ENCODE measurements at places on chromosomes 1 and 21. TPM values are rescaled to one million over a fixed set of nuclear protein-coding genes. Genes with fewer than 3 reads are reported as not detected.
A peak's percentile ranks its signal among the peaks of the same experiment; 100 is the strongest.

DNA sequence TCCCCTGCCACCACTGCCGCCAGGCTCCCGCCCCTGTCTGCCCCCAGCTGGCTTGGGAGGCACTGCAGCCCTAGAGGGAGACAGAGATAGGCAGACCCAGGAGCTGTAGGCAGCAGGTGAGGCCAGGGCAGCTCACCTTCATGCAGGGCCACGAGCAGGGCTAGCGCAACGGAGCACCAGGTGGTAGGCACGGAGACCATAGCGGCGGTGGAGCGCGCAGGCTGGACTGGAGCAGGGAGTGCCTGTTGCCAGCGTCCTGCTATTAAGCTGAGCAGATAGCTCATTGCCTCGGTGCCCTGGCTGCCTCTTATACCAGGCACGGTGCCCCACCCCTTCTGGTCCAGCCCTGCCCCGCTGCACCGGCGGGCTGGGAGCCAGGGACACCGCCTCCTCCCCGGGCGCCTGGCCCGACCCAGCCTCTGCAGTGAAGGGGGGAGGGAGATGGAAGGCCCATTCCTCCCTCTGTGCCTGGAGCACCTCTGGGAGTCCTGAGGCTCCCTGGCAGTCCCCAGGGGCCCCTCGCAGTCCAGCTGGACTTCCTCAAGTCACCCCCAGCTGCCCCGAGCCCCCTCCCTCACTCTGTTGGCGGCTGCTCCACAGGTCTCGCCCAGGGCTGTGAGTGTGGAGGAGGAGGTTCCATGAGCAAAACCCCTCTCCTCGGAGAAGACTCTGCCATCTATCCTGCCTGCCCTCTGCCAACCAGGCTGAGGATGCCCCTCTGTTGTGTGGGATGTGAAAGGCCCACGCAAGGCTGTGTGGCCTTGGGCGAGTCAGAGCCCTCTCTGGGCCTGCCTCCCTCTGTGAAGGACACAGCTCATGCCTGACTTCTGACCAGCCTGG, at the start of gene EDN2:
Gene EDN2, minus strand, starts transcription at position 282 of the 840 bp plus-strand sequence. Its CDS starts 82 bp downstream, at position 200.
- no peaks in the 10 kb centered on the region for H3K27me3 ChIP-seq
- no peaks in the 10 kb centered on the region for H3K36me3 ChIP-seq
- peak within 1 kb of the TSS; percentile 88 for H3K27ac ChIP-seq
- H3K4me1 ChIP-seq: peaks cover 45% of the 10 kb centered on the region
- DNase-seq: no peak
- H3K4me3 ChIP-seq: peak within 1 kb of the TSS; percentile 41

- H3K36me3 ChIP-seq: peaks cover 9% of the 10 kb centered on the region
- no peak for DNase-seq
- H3K27me3 ChIP-seq: no peaks in the 10 kb centered on the region
- no peak overlapping the region for H3K4me3 ChIP-seq
Measured at GRCh38 chr1:223737342-223737741, 25.0 kb downstream of the CAPN2 start.

GRCh38 chr1:101444381-101444780, 207.6 kb downstream of the S1PR1 start:
- no peak for DNase-seq
- no peak overlapping the region for H3K4me3 ChIP-seq
- H3K27ac ChIP-seq: no peak overlapping the region
- no peaks in the 10 kb centered on the region for H3K36me3 ChIP-seq
- peaks cover under 1% of the 10 kb centered on the region for H3K27me3 ChIP-seq
- peaks cover 4% of the 10 kb centered on the region for H3K4me1 ChIP-seq

DNA sequence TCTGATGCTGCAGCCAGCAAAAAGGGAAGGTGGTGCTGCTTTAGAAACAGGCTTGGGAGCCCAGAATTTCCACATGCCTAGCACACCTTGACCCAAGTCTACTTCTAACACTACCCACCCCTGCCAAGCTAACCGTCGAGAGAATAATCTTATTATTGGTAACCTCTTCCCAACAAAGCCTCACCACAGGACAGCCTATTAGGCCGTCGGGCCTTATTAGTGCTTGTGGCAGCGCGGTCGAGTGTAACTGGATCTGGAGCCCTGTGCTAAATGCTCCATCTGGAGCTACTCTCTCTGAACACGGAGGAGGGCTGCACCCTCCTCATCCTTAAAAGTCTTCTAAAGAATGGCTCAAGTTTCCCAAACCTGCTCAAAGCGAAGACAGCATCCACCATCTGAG, 165.5 kb upstream of the NFIA start:
- H3K4me1 ChIP-seq: peaks cover 44% of the 10 kb centered on the region
- peaks cover 5% of the 10 kb centered on the region for H3K27me3 ChIP-seq
- H3K27ac ChIP-seq: no peak overlapping the region
- H3K36me3 ChIP-seq: peaks cover 3% of the 10 kb centered on the region
- DNase-seq: no peak
- no peak overlapping the region for H3K4me3 ChIP-seq

- peaks cover 50% of the 10 kb centered on the region for H3K27me3 ChIP-seq
- peaks cover 6% of the 10 kb centered on the region for H3K4me1 ChIP-seq
- H3K27ac ChIP-seq: no peak overlapping the region
- H3K4me3 ChIP-seq: no peak overlapping the region
- H3K36me3 ChIP-seq: no peaks in the 10 kb centered on the region
Measured at GRCh38 chr1:23899070-23899469, 14.1 kb downstream of the CNR2 start.

Gene PTGFR
- total RNA-seq: 0.36 TPM

DNA sequence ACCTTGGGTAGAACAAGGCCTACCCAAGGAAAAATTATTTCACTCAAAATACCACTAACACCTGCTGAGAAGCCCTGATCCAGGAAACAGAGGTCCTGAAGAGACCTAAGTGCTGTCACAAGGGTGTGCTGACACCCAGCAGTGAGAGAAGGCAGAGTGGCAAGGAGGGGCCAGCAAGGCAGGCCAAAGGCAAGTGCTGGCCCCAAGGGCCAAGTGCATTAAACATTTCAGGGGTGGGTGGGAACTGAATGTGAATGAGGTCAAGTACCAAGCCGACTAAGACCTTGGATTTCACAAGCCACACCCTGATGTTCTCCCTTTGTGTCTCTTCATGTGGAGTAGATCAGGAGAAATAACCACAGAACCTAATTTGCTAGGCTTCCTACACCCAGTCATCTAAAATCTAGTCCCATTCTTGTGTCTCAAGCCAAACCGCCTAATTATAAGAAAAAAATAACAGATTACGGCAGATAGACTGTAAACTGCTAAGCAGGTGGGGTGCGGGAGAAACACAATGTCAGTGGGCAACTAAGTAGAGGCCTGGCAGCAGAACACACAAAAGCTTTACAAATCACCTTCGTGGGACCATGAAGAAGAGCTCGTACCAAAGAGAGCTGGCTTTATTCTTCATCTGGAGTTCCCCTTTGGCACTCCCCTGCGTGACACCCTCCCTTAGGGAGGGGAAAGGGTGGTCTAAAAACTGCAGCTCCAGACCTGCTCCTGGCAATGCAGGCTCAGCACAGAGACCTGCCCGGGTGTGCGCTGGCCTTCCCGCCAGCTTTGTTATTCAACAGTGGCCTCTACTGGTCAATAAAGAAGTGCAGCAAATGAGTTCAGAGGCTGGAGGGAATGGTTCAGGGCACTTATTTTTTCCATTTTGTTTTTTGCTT, 8.7 kb downstream of the UBE2G2 start:
- peaks cover 10% of the 10 kb centered on the region for H3K4me1 ChIP-seq
- H3K27ac ChIP-seq: peak overlapping the region; percentile 24
- H3K27me3 ChIP-seq: no peaks in the 10 kb centered on the region
- peak overlapping the region; percentile 4 for H3K4me3 ChIP-seq
- peaks cover 29% of the 10 kb centered on the region for H3K36me3 ChIP-seq

Gene HES5
- total RNA-seq: 5.1 TPM

Gene F3
- total RNA-seq: 102 TPM

Gene PROK1
- 0.29 TPM for total RNA-seq

DNA sequence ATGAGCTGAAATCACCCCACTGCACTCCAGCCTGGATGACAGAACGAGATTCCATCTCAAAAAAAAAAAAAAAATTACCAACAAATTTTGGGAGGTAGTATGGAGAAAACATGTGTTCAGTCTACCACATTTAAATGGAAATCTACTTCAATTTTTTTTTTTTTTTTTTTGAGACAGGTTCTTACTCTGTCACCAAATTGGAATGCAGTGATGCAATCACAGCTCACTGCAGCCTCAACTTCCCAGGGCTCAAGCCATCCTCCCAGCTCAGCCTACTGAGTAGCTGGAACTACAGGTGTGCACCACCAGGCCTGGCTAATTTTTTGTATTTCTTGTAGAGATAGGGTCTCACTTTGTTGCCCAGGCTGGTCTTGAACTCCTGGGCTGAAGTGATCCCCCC, 82.1 kb downstream of the GFI1 start:
- no peaks in the 10 kb centered on the region for H3K4me1 ChIP-seq
- H3K36me3 ChIP-seq: peaks cover 4% of the 10 kb centered on the region
- no peak for DNase-seq
- no peaks in the 10 kb centered on the region for H3K27me3 ChIP-seq
- no peak overlapping the region for H3K4me3 ChIP-seq
- no peak overlapping the region for H3K27ac ChIP-seq

- peaks cover 35% of the 10 kb centered on the region for H3K36me3 ChIP-seq
- peaks cover 50% of the 10 kb centered on the region for H3K4me1 ChIP-seq
- peak overlapping the region; percentile 59 for H3K4me3 ChIP-seq
- no peak for DNase-seq
- peaks cover 6% of the 10 kb centered on the region for H3K27me3 ChIP-seq
Measured at GRCh38 chr1:208060215-208060869, 149.4 kb upstream of the CD34 start.

GRCh38 chr1:115283681-115284146, 54.3 kb downstream of the NGF start:
- no peak for DNase-seq
- H3K36me3 ChIP-seq: no peaks in the 10 kb centered on the region
- peaks cover 31% of the 10 kb centered on the region for H3K4me1 ChIP-seq
- peaks cover 7% of the 10 kb centered on the region for H3K27me3 ChIP-seq

Gene LCE1F
- total RNA-seq: not detected

- no peak overlapping the region for H3K27ac ChIP-seq
- no peaks in the 10 kb centered on the region for H3K27me3 ChIP-seq
- H3K4me1 ChIP-seq: peaks cover 22% of the 10 kb centered on the region
- no peak for DNase-seq
- no peak overlapping the region for H3K4me3 ChIP-seq
- peaks cover 13% of the 10 kb centered on the region for H3K36me3 ChIP-seq
Measured at GRCh38 chr21:42542196-42542595, 28.5 kb downstream of the SLC37A1 start.

Gene THEM5
- not detected for total RNA-seq

- H3K27me3 ChIP-seq: no peaks in the 10 kb centered on the region
- peaks cover 3% of the 10 kb centered on the region for H3K36me3 ChIP-seq
- H3K4me1 ChIP-seq: no peaks in the 10 kb centered on the region
- DNase-seq: no peak
- no peak overlapping the region for H3K4me3 ChIP-seq
- no peak overlapping the region for H3K27ac ChIP-seq
Measured at GRCh38 chr1:107767156-107767582, 197.8 kb downstream of the VAV3 start.

- no peak overlapping the region for H3K4me3 ChIP-seq
- peak overlapping the region; percentile 65 for H3K27ac ChIP-seq
- H3K36me3 ChIP-seq: no peaks in the 10 kb centered on the region
- peaks cover 11% of the 10 kb centered on the region for H3K27me3 ChIP-seq
Measured at GRCh38 chr1:47867438-47868347, 129.5 kb downstream of the TRABD2B start.
